Activated naive CD4-positive, alpha-beta T cell treated with anti-CD3 and anti-CD28 coated beads, Interleukin-2, amount 50 U/mL, for 72 hours (primary cell): ENCODE measurements at places on chromosomes 4 and X. TPM values are rescaled to one million over a fixed set of nuclear protein-coding genes. Genes with fewer than 3 reads are reported as not detected.
A peak's percentile ranks its signal among the peaks of the same experiment; 100 is the strongest.

- no peak for DNase-seq
These were observed 100.8 kb downstream of the BEND2 start for GRCh38 chrX:18119856-18120255.

DNA sequence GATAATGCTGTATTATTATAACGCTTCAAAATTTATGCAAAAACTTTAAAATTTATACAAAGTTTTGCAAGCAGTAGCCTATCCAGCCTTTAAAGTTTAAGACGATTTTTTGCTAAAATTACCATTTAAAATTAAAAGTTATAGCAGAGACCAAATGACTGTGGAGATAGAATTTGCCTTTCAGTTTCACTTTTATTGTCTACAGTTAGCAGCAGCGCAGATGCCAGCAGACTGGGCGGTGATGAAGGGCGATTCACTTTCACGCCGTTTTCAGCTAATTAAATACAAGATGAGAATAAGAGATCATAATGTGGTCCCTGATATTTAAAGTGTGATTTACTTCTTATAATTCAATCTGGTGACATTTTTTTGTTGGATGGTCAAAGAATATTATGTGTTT lies 1381.5 kb upstream of the ADGRL3 start:
- DNase-seq, result no peak

- no peak for DNase-seq
These were observed 67.8 kb downstream of the SMC1A start for GRCh38 chrX:53354669-53355068.

DNA sequence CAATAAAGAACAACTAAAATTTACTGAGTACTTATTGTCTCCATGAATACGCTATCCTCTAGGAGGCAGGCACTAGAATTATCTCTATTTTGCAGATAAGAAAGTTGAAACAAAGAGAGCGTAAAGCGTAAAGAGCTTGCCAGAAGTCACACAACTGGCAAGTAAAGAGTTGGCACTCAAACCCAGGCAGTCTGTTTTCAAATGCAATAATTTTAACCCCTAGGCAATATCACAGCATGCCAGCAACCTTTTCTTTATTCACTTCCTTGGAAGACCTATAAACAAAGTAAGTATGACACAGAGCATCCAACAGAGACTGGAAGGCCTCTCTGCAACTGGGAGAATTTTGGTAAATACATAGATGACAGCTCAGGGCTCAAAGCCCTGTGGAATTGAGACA lies 23.2 kb upstream of the AMELX start:
- no peak for DNase-seq

GRCh38 chr4:181259081-181259709 lies 984.0 kb upstream of the TENM3 start:
- DNase-seq, result no peak

DNA sequence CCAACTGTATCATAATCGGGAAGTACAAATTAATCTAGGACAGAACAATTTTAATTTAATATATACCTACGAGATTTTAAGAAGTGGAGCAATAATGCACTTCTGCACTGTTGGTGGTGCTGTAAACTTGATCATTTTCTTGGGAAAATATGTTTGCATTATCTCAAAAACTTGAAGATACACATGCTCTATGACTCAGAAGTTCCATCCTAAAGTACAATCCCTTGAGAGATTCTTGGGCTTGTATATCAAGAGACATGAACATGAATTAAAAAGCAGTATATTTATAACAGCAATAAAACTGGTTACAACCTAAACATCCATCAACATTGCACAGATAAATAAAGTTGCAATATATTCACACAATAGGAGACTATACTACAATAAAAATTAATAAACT lies 168.8 kb downstream of the CLCN4 start:
- no peak for DNase-seq

GRCh38 chrX:11097933-11098332 lies 13.2 kb upstream of the HCCS start:
- no peak for DNase-seq

DNA sequence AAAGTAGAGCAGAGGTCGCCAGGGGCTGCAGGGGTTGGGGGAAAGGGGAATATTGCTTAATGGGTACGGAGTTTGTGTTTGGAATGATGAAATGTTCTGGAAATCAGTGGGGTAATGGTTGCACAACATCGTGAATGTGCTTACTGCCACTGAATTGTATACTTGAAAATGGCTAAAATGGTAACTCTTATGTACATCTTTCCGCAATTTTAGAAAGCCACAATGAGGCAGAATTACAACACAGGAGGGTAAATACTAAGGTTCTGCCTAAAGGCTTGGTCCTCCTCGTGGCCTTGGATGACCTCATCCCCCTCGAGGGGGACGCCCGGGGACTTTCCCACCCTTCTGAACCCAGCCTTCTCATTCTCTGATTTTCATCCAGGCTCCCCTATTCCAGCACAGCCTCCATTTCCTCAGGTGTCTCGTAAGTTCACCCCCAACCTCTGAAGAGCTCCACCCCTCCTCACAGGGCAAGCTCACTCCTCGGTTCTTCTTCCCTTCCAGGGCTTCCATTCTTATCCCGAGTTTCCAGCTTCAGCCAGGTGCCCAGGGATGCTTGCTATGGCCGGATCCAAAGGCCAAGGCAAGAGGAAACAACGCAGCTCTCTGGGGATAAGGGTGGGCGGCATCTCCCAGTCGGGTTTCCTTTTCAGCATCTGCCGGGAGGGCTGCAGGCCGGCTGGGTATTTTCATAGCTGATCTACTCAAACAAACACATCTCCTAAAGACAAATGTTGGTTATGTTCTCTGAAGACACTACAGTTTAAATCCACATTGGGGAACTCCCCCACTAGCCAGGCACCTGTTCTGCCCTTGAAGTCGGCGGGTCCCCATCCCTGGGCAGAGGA lies 71.3 kb upstream of the ACSL1 start:
- no peak for DNase-seq

DNA sequence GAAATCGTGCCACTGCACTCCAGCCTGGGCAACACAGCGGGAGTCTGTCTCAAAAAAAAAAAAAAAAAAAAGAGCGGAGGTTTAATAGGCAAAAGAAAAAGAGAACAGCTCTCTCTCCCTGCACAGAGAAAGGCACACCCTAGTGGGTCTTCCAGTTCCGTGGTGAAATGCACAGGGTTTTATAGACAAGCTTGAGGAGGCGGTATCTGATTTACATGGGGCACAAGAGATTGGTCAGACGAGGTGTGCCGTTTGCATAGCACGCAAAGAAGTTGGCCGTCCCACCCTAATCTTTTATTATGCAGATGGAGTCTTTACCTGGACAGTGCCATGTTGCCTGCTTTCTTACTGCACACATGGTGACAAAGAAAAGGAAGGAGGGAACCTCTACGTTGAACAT lies 33.5 kb upstream of the REST start:
- DNase-seq, result no peak

DNA sequence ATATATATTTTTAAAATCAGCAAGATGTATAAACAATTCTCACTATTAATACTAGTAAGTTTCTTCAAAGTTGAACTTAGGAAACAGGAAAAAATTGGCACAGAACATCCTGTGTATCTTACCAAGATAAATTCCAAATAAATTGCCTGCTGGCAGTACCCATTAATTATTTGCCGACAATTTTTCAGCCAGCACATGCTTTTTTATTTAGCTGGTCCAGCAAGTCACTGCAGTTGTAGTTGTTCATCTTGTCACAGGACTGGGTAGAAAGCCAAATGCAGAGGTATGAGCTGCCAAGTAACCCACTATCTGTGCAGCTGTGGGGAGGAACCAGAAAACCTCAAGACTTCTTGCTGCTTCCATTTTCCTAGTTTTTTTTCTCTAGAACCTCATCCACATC lies 113.4 kb downstream of the PACRGL start:
- DNase-seq, result no peak

GRCh38 chr4:19386786-19387185 lies 864.9 kb upstream of the SLIT2 start:
- DNase-seq, result no peak

DNA sequence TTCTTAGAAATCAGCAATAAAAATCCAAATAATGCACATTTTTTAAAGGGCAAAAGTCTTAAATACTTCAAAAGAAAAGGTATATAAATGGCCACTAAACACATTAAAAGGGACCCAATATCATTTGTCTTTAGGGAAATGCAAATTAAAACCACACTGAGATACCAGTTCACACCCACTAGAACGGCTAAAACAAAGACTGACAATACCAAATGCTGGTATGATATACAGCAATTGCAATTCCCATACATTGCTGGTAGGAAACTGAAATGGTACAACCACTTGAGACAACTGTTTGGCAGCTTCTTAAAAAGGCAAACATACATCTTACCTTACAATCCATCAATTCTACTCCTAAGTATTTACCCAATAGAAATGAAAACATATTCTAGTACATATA lies 33.7 kb downstream of the CAMK2D start:
- DNase-seq, result no peak

GRCh38 chr4:140012688-140013486 lies 141.1 kb downstream of the MAML3 start:
- DNase-seq, result no peak

DNA sequence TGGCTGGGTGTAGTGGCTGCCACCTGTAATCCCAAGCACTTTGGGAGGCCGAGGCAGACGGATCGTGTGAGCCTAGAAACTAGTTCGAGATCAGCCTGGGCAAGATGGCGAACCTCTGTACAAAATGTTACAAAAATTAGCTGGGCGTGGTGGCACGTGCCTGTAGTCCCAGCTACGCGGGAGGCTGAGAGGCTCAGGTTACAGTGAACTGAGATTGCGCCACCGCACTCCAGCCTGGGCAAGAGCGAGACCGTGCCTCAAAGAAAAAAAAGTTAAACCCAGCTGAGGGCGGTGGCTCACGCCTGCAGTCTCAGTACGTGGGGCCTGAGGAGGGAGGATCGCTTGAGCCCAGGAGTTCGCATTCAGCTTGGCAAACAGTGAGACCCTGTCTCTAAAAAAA lies 1.1 kb downstream of the TKTL1 start:
- DNase-seq, result no peak

DNA sequence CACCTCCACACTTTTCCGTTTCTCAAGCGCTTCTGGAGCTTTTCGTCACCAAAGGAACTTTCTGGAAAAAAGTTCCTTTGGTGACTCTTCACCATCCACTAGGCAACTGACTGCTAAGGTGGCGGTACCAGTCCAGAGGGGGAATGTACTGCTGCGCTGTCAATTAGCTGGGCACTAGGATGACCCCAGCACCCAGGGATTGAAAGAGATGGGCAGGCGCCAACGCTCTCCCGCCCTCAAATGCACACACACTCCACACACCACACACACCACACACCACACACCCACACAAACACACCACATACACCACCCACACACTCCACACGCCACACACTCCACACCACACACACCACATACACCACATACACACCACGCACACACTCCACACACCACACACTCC lies 10.4 kb downstream of the PRDM8 start:
- DNase-seq, result no peak

DNA sequence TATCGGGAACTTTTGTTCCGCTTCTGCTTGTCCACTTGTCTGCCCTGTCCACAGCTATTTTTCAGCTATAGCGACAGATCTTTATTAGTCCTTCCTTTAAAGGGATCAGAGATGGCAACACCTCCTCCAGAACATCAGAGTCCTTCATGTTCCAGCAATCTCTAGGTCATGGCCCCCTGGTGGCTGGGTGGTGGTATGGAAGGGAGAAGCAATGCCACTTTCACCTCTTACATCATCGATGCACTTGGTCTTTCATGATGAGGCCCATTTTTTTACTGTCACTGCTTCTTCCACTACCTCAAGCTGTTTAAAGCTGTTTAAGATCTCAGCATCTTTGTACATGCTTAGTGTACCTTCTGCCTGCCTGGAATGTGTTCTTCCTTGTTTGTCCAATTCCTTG lies 106.7 kb downstream of the ARHGAP6 start:
- DNase-seq, result peak; percentile 35

Gene SPANXA1
- not detected for total RNA-seq

Gene LRIT3
- total RNA-seq, result 0.33 TPM
